ENCODE measurements at places on chromosomes 5 and 9.

- DNase-seq: no peak
These were observed 515.1 kb downstream of the DMAC1 start for GRCh38 chr9:7284517-7284916.

DNA sequence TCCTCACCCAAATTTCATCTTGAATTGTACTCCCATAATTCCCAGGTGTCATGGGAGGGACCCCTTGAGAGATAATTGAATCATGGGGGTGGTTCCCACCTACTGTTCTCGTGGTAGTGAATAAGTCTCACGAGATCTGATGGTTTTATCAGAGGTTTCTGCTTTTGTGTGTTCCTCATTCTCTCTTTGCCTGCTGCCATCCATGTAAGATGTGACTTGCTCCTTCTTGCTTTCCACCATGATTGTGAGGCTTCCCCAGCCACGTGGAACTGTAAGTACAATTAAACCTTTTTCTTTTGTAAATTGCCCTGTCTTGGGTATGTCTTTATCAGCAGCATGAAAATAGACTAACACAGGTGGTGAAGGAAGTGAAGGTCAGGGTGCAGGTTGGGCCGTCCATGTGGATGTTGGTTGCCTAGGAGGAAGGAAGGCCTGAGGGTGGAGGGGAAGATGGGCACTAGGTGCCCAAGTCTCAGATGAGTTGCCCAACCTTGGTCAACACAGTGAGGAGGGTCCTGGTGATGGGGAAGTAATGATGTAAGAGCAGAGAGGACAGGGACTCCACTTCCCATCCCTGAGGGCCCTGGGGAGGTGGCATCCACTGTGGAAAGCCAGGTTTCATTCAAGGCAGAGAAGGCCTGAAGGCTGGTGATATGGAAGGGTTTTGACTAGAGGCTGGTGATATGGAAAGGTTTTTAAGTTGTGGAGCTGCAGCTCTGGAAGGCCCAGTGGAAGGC is 92.6 kb downstream of the HSPA4 start:
- no peak for DNase-seq

- peak; percentile 25 for DNase-seq
These were observed 341.1 kb downstream of the ZSWIM6 start for GRCh38 chr5:61673007-61673735.

DNA sequence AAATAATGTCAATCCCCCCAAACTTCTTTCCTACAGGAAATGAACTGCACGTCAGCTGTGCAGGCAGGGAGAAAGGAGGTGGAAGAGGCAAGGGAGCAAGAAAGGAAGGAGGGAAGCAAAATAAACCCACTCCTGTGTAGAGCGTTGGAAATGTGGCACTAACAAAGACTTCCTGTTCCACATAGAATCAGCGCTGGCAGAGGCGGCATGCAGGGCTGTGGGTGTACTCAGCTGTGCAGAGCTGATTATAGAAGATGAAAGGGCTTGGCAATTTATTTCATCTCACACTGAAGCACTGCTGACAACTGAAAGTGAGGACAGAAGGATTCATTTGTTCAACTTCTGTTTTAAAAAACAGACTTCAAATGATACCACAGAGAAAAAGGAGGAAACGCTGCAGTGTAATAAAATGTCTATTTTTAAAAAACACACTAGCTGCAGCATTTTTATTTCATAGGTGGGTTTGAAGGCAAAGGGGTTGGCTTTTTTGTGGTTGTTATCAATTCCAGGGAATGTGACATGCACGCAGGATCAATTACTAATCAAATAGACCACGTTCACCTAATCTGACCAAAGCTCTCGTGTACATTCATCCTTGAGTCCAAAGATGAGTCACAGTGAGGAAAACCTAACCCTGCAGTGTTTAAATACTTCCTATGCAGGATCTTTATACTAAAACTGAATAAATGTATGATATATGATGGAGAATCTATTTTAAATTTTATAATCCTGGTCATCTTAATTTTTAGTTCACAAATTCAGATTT is 583.5 kb downstream of the ZNF608 start:
- DNase-seq: peak; percentile 58

GRCh38 chr5:41681840-41682239 is 171.4 kb upstream of the PLCXD3 start:
- DNase-seq: no peak

- DNase-seq: peak; percentile 86
These were observed 12.7 kb upstream of the CCL27 start for GRCh38 chr9:34675048-34675714.
